Calu3 (cell line): ENCODE measurements at places on chromosomes 16 and 17.

- no peak for DNase-seq
- peaks cover 12% of the 10 kb centered on the region for H3K4me1 ChIP-seq
- no peaks in the 10 kb centered on the region for H3K27me3 ChIP-seq
- H3K27ac ChIP-seq, result peak overlapping the region; percentile 43
- H3K4me3 ChIP-seq, result peak overlapping the region; percentile 75
Measured at GRCh38 chr17:80145076-80146075, 1.6 kb downstream of the EIF4A3 start.

- peak overlapping the region; percentile 76 for H3K4me3 ChIP-seq
- H3K27me3 ChIP-seq, result no peaks in the 10 kb centered on the region
- DNase-seq, result no peak
- peaks cover 71% of the 10 kb centered on the region for H3K4me1 ChIP-seq
- peaks cover 78% of the 10 kb centered on the region for H3K36me3 ChIP-seq
- H3K27ac ChIP-seq, result peak overlapping the region; percentile 98
Measured at GRCh38 chr17:77325577-77326075, 184.9 kb downstream of the SEC14L1 start.

DNA sequence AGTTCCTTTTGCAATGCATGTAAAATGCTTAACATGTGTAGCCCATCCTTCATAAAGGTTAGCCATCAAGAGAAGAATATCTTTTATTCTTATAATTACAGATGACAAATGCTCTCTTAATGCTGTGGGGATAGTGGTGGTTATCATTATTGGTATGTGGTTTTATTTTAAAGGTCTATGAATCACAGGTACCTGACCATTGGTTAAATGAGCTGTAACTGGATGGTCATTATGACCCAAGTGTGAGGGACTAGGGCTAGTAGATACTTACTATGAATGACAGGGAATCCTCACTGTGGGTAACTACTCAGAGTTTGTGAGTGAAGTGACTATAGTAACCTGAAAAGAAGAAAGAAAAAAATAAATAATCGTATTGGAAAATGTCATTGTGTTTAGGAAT, 78.8 kb downstream of the CDRT15 start:
- no peaks in the 10 kb centered on the region for H3K36me3 ChIP-seq
- no peaks in the 10 kb centered on the region for H3K27me3 ChIP-seq
- no peaks in the 10 kb centered on the region for H3K4me1 ChIP-seq
- no peak for DNase-seq
- H3K27ac ChIP-seq, result no peak overlapping the region

DNA sequence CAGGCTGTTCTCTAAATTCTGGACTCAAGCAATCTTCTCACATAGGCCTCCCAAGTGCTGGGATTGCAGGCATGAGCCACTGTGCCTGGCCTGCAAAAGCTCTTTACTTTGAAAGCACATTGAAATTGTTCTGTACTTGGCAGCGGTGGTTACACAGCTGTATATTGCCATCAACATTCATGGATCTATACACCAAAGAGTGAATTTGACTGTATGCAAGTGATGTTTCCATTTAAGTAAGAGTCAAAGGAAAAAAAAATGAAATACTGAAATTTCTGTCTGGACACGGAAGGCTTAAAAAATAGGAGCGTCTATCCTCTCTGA, 450.6 kb upstream of the PSMD7 start:
- no peaks in the 10 kb centered on the region for H3K4me1 ChIP-seq
- no peak overlapping the region for H3K4me3 ChIP-seq
- H3K27me3 ChIP-seq, result peaks cover 42% of the 10 kb centered on the region
- no peak for DNase-seq
- H3K36me3 ChIP-seq, result no peaks in the 10 kb centered on the region
- H3K27ac ChIP-seq, result no peak overlapping the region

DNA sequence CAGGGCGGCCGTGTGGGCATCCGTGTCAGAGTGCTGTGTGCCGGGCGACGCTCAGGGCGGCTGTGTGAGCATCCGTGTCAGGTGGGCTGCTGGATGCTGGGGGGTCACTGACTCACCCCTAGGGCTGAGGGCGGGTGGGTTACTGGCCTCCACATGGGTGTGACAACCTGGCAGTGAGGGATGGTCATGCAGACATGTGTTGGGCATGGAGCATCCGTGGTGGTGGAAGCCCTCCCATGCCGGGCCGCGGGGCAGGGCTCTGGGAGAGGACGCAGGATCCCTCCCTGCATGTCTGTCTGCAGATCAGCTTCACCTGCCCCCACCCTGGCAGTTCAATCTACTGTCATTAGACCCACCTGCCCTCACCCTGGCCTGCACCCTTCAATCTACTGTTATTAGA, 56.3 kb downstream of the METRNL start:
- H3K4me1 ChIP-seq, result peaks cover 13% of the 10 kb centered on the region
- no peak for DNase-seq
- peaks cover 5% of the 10 kb centered on the region for H3K36me3 ChIP-seq
- no peak overlapping the region for H3K27ac ChIP-seq
- H3K27me3 ChIP-seq, result peaks cover 43% of the 10 kb centered on the region
- H3K4me3 ChIP-seq, result no peak overlapping the region

GRCh38 chr17:68125111-68125870, 89.8 kb downstream of the KPNA2 start:
- DNase-seq, result no peak
- no peaks in the 10 kb centered on the region for H3K4me1 ChIP-seq
- H3K27ac ChIP-seq, result no peak overlapping the region
- H3K36me3 ChIP-seq, result peaks cover 6% of the 10 kb centered on the region
- H3K27me3 ChIP-seq, result no peaks in the 10 kb centered on the region

GRCh38 chr17:2954898-2955445, 108.4 kb downstream of the OR1D5 start:
- peaks cover 57% of the 10 kb centered on the region for H3K4me1 ChIP-seq
- H3K36me3 ChIP-seq, result peaks cover 21% of the 10 kb centered on the region
- H3K4me3 ChIP-seq, result peak overlapping the region; percentile 55

DNA sequence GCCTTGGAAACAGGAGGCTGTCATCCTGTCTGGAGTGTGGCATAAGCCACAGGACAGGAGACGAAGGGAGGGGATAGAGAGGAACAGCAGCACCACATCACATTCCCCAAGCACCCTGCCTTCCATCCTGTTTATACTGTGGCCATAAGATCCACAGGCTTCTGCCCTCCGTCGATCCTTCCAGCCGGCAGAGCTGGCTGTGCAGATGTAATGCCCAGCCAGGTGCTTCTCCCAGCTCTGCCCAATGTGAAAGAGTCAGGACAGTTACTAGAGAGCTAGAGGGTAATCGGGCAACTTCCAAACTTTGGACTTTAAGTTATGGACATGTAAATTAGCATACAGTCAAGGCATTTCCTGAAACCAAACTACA, 368.4 kb downstream of the SOX9 start:
- peaks cover 22% of the 10 kb centered on the region for H3K36me3 ChIP-seq
- H3K27me3 ChIP-seq, result no peaks in the 10 kb centered on the region
- peak overlapping the region; percentile 19 for H3K27ac ChIP-seq
- DNase-seq, result no peak
- H3K4me3 ChIP-seq, result no peak overlapping the region

- DNase-seq, result peak; percentile 47
- no peak overlapping the region for H3K27ac ChIP-seq
- peaks cover 44% of the 10 kb centered on the region for H3K4me1 ChIP-seq
- peaks cover 11% of the 10 kb centered on the region for H3K36me3 ChIP-seq
- H3K4me3 ChIP-seq, result no peak overlapping the region
- H3K27me3 ChIP-seq, result no peaks in the 10 kb centered on the region
Measured at GRCh38 chr17:41406205-41406604, 8.8 kb upstream of the KRT31 start.

- H3K27ac ChIP-seq, result no peak overlapping the region
- no peak for DNase-seq
- no peaks in the 10 kb centered on the region for H3K27me3 ChIP-seq
- no peaks in the 10 kb centered on the region for H3K36me3 ChIP-seq
Measured at GRCh38 chr17:62084585-62084984, 19.5 kb upstream of the MED13 start.

GRCh38 chr17:32876417-32877163, at the start of gene MYO1D:
Gene MYO1D, minus strand, starts transcription at chr17:32877124. Its CDS starts 252 bp downstream, at chr17:32876872.
- H3K27ac ChIP-seq, result peak within 1 kb of the TSS; percentile 65
- H3K4me3 ChIP-seq, result peak within 1 kb of the TSS; percentile 73
- H3K4me1 ChIP-seq, result peaks cover 19% of the 10 kb centered on the region
- DNase-seq, result peak; percentile 83
- peaks cover 18% of the 10 kb centered on the region for H3K36me3 ChIP-seq
- H3K27me3 ChIP-seq, result no peaks in the 10 kb centered on the region

GRCh38 chr17:1110862-1111598, 68.8 kb downstream of the ABR start:
- DNase-seq, result peak; percentile 84
- peak overlapping the region; percentile 98 for H3K27ac ChIP-seq
- peaks cover 38% of the 10 kb centered on the region for H3K4me1 ChIP-seq
- H3K36me3 ChIP-seq, result peaks cover 60% of the 10 kb centered on the region

- H3K4me1 ChIP-seq, result peaks cover 60% of the 10 kb centered on the region
- no peak overlapping the region for H3K27ac ChIP-seq
- H3K36me3 ChIP-seq, result peaks cover 14% of the 10 kb centered on the region
- no peak overlapping the region for H3K4me3 ChIP-seq
- no peak for DNase-seq
Measured at GRCh38 chr17:66583112-66583748, 251.7 kb upstream of the CACNG5 start.

GRCh38 chr17:64236827-64237403, 26.1 kb downstream of the TEX2 start:
- no peak overlapping the region for H3K4me3 ChIP-seq
- H3K36me3 ChIP-seq, result no peaks in the 10 kb centered on the region
- H3K27me3 ChIP-seq, result no peaks in the 10 kb centered on the region
- H3K27ac ChIP-seq, result peak overlapping the region; percentile 2

DNA sequence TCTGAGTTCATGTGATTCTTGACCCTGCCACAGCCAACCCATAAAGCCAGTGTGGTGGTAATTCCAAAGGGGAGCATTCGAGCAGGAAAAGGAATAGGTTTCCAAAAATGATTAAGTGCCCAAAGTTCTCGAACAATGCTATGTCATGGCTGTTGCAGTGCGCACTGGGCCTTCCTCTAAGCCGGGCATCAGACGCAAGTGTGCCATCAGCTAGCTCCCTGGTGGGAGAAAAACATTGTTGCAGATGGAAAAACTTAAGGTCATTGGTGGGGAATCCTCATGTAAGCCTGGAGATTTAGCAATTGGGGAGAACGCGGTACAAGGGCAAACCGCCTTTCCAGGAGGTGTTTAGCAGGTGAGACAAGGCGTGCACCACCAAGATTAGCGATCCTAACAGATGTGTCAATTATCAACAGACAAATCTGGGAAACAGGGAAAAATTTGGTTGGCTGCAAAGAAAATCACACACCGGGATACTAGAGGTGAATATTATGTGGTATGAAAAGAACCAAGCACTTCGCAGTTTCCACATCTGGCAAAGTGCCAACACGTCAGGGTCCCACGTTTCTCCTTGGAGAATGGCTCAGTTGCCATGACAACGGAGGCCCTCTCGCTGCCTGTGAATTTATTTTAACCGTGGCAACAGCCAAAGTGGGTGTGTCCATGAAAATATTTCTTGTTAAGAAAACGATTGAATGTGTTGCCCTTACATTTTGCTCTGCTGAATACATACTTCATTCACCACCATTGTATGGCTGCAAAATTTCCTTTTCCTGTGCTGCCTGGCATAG, 118.5 kb upstream of the CACNG5 start:
- no peak overlapping the region for H3K27ac ChIP-seq
- no peak overlapping the region for H3K4me3 ChIP-seq
- H3K36me3 ChIP-seq, result peaks cover 38% of the 10 kb centered on the region
- H3K4me1 ChIP-seq, result peaks cover 31% of the 10 kb centered on the region
- no peak for DNase-seq

DNA sequence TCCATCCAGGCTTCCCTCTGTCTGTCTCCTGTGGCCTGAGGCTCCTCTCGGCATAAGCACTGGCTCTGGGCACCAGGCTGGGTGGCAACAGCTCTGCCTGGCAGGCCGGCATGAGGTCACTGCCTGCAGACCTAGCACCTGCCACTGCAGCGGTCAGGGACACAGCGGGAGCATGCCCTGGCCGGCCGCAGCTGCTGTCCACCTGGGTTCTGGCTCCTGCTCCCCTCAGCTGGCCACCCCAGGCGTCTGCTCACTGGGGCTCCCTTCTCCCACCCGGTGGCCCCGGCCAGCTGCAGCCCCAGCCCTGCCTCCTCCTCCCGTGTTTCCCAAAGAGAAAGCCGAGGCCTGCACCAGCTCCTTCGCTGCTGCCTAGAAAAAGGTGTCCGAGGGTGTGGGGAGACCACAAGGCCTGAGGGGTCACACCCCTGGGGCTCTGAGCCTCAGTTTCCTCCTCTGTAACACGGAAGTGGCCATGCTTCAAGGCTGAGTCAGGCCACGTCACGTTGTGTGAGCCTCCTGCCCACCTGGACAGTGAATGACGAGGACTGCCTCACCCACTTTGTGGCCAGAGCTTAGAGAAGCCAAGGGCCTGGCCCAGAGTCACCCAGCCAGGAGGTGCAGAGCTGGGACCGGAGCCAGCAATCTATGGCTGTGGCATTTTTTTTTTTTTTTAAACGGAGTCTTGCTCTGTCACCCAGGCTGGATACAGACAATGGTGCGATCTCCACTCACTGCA, 6.7 kb downstream of the NTHL1 start:
- peak; percentile 84 for DNase-seq
- no peak overlapping the region for H3K4me3 ChIP-seq
- peaks cover 40% of the 10 kb centered on the region for H3K36me3 ChIP-seq
- peaks cover 23% of the 10 kb centered on the region for H3K4me1 ChIP-seq
- no peaks in the 10 kb centered on the region for H3K27me3 ChIP-seq

DNA sequence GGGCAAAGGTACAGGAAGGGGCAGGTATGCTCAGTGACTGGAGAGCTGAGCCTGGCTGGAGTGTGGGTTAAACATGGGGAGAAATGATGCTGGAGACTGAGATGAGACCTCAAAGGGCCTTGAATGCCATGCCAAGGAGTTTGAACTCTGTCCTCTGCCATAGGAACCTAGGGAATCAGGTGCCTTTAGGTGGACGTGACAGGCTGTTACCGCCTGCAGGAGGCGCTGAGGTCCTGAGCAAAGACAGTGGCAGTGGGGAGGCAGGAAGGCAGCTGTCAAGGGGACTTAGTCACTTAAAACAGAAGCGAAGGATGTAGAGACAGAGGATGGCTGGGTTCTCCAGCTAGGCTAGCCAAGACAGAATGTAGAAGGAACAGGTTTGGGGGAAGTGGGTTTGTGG, 9.1 kb downstream of the PSMB3 start:
- no peaks in the 10 kb centered on the region for H3K4me1 ChIP-seq
- no peak overlapping the region for H3K27ac ChIP-seq
- H3K27me3 ChIP-seq, result no peaks in the 10 kb centered on the region
- no peak overlapping the region for H3K4me3 ChIP-seq

GRCh38 chr16:11583166-11583565, 3.6 kb downstream of the LITAF start:
- no peaks in the 10 kb centered on the region for H3K27me3 ChIP-seq
- peak overlapping the region; percentile 80 for H3K27ac ChIP-seq
- no peak for DNase-seq
- H3K36me3 ChIP-seq, result peaks cover 96% of the 10 kb centered on the region
- peaks cover 60% of the 10 kb centered on the region for H3K4me1 ChIP-seq

DNA sequence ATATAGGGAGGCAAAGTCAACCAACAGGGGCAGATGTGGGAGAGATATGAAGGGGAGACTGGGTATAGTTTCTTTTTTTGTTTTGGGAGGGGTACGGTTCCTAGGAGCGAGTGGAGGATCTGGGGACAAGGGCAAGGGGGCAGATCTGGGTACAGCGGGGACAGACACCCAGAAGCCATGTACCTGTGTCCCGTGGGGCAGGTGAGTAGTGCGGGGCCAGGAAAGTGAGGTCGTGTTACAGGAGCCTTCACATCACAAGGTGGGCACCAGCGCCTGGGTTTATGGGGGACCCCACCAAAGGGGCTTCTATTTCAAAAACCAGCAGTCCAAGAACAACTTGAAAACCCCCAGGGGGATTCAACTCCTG, 11.5 kb downstream of the LITAF start:
- H3K4me3 ChIP-seq, result no peak overlapping the region
- H3K36me3 ChIP-seq, result peaks cover 95% of the 10 kb centered on the region
- H3K4me1 ChIP-seq, result peaks cover 46% of the 10 kb centered on the region
- H3K27ac ChIP-seq, result no peak overlapping the region
- DNase-seq, result no peak
- H3K27me3 ChIP-seq, result no peaks in the 10 kb centered on the region
